ENCODE measurements at places on chromosomes 16 and 17.
A peak's percentile ranks its signal among the peaks of the same experiment; 100 is the strongest.

- DNase-seq: no peak
Observed at GRCh38 chr16:4378161-4378666, 6.6 kb downstream of the VASN start.

DNA sequence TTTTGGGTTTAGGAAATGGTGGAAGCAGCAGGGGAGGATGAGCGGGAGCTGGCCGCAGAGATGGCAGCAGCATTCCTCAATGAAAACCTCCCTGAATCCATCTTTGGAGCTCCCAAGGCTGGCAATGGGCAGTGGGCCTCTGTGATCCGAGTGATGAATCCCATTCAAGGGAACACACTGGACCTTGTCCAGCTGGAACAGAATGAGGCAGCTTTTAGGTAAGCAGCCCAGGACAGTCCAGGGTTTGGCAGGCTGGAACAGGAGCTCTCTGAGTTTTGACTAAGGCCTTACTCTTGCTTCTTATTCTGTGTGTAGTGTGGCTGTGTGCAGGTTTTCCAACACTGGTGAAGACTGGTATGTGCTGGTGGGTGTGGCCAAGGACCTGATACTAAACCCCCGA lies 41.4 kb downstream of the SF3B3 start:
- no peak for DNase-seq

DNA sequence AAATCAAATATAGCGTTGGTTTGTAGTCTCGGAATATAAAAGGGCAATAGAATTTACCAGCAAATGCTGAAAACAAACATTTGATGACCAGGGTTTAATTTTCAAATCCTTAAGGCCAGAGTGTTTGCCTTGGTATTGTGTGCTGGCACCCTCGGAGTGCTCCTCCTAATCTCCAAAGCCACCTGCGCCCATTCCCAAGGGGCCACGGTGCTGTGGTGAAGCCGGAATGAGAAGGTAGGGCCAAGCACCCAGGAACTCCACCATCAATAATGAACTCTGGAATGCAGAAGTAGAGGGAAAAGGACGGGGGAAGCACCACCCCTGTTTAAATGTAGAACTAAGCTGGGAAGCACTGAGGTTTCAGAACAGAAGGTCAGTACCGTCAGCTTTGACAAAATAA lies 51.9 kb downstream of the COG7 start:
- DNase-seq: no peak

DNA sequence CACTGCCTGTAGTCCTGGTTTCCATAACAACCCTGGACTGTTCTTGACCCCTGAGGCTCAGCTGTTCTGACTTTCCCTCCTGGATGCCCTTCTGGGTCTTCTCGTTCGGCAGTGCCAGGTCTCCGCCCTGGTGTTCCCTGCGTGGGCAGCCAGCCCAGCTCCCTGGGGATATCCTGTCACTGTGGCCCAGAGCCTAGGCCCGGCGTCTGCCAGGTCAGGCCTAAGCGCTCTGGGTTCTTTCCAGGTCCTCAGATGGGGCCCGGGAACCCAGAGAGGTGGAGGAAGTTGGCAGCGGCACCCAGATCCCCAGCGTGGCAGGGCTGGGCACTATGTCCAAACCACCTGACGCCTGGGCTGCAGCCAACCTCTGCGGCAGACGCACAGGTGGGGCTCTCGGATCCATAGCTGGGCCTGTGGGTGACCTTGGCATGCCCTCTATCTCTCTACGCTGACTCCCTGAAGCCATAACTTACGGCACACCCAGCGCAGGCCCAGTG lies 12.5 kb upstream of the ATP2A3 start:
- DNase-seq: peak; percentile 49

GRCh38 chr16:88810912-88811768 lies 588 bp downstream of the APRT start:
- DNase-seq: peak; percentile 67

- DNase-seq: no peak
Observed at GRCh38 chr17:60165971-60166370, 16.2 kb downstream of the CA4 start.

DNA sequence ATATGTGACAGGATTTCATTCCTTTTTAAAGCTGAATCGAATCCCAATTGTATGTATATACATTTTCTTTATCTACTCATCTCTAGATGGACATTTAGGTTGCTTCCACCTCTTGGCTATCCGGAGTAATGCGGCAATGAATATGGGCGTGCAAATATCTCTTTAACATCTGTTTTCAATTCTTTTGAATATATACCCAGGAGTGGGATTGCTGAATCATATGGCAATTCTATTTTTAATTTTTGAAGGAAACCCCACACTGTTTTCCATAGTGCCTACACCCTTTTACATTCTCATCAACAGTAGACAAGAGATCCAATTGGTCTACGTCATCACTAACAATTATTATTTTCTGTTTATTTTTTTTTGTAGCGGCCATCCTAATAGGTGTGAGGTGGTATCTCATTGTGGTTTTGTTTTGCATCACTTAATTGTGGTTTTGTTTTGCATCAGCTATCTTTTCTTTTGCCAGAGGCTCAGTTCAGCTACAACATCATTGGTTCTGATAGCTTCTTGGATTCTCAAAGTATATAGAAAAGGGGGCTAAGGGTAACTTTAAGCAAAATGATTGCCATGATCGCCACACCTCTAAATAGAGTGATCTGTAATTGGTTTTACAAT lies 25.6 kb upstream of the MAP2K6 start:
- DNase-seq: no peak

- no peak for DNase-seq
Observed at GRCh38 chr17:78556812-78557211, 20.4 kb downstream of the DNAH17 start.

GRCh38 chr17:42459256-42459800 lies 650 bp downstream of the ATP6V0A1 start:
- no peak for DNase-seq

GRCh38 chr17:65163990-65164495 lies 26.9 kb downstream of the RGS9 start:
- DNase-seq: no peak

GRCh38 chr17:78748048-78748729 lies 33.9 kb downstream of the CYTH1 start:
- DNase-seq: no peak

DNA sequence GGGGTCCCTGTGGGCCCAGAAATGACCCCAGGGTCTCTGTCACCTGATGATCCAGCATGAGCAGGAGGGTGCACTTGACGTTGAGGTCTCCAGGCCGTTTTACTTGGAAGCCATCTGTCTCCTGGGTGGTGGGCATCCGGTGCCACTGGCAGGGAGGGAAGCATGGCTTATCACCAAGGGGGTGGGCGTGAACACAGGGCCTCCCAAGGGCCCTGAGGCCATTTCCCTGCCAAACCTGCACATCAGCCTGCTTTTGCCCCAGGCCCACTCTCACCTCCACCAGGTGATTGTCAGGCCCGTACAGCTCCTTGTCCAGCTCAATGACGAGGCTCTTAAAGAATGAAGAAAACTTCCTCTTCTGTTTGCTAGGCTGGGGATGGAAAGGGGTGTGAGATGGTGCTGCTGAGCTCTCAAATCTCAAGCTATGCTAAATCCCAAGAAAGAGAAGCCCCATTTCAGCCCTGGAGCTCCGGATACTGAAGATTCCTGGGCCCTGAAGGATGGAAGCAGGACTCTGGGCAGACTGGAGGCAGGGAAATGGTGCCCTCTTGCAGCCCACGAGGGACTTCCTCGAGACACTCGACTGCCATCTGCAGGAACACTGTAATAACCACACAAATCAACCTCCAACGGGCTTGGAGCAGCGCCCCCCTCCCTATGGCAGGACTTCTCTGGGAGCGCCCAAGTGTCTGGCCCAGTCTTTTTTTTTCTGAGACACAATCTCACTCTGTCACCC lies 7.1 kb upstream of the FTSJ3 start:
- peak; percentile 53 for DNase-seq

GRCh38 chr17:59796785-59797205 lies 89.3 kb downstream of the VMP1 start:
- DNase-seq: no peak
